Caco-2 (cell line): ENCODE measurements at places on chromosomes 11 and 22. TPM values are rescaled to one million over a fixed set of nuclear protein-coding genes. Genes with fewer than 3 reads are reported as not detected.

DNA sequence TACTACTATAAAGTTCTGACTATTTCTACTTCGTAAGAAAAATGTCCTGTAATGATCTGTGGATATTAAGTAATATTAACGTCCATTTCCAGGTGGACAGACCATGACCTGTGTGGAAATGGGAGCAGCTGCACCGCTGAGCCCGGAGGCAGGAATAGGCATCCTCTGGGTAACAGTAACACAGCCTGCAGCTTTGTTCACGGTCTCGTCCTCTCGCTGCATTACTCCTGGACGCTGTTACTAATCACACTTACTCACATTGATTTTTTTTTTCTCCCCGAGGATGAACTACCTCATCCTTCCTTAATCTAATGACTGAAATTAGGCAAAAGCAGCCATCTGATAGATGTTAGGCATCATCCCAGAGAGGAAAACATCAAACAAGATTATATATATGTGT lies 345.7 kb upstream of the NARS2 start:
- no peaks in the 10 kb centered on the region for H3K4me1 ChIP-seq
- H3K27me3 ChIP-seq: peaks cover 1% of the 10 kb centered on the region
- H3K4me3 ChIP-seq: no peak overlapping the region
- no peaks in the 10 kb centered on the region for H3K36me3 ChIP-seq

DNA sequence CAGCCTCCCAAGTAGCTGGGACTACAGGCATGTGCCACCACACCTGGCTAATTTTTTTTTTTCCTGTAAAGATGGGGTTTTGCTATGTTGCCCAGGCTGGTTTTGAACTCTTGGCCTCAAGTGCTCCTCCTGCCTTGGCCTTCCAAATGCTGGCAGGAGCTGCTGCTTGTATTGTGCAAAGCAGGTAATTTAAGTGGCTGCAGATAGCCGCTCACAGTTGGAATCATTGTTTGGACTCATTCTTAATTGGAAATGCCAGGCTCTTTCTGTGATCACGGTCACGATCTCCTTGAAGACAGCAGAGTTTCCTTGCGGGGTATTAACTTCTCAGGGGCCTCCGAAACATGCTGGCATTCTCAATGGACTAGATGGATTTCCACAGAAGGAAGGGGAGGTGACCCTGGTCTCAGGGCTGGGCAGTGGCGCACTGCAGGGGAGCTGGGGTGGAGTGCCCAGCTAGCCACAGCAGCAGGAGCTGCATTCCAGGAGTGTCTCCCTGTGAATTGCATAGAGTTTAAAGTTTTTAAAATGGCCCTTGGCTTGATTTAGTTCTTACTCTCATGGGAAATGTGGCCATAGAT lies 136.1 kb downstream of the MORC2 start:
- DNase-seq: no peak
- no peaks in the 10 kb centered on the region for H3K36me3 ChIP-seq
- H3K27me3 ChIP-seq: no peaks in the 10 kb centered on the region
- H3K4me3 ChIP-seq: no peak overlapping the region
- H3K27ac ChIP-seq: no peak overlapping the region

GRCh38 chr11:123253911-123254310 lies 58.9 kb upstream of the CLMP start:
- no peak overlapping the region for H3K27ac ChIP-seq
- no peaks in the 10 kb centered on the region for H3K36me3 ChIP-seq
- no peaks in the 10 kb centered on the region for H3K27me3 ChIP-seq

DNA sequence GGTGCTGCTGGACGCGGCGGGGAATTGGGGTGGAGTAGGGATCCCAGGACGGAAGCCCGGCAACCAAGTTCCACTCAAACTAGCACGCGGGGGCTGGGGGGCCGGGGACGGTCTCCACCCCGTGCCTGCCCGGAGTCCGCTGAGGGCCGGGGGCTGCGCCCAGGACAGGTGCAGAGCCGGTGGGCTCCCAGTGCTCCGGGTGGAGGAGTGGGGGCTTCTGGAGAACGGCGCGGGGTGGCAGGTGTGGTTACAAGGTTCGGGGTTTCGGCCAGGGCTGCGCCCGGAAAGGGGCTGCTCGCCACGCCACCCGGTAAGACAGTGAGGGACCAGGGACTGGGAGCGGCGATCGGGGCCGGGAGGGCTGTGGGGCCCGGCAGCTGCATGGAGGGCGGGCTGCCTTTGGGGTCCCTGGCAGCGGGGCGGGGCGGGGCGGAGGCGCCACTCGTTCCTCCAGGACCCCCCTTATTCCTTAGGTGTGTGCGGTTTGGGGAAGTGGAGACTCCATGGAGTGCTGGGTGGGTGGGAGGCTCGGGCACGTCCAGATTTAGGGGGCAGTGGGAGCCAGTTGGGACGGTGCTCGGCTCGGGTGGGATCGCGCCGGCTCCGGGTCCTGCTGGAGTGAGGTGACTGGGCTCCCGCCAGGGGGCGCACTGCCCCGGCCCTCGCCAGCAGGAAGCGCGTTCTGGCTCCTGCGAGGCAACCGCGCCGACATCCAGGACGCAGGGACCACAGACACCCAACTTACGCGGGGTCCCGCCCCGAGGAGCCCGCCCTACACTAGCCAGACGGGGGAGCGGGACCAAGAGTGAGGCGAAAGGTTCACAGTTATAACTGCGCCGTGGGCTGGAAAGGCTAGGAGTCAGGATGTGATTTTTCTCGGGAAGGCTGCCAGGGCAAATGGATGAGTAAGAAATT lies 868 bp downstream of the TSPAN18 start:
- no peaks in the 10 kb centered on the region for H3K27me3 ChIP-seq
- peak overlapping the region; percentile 72 for H3K4me3 ChIP-seq
- DNase-seq: peak; percentile 89

GRCh38 chr22:49097966-49098365 lies 729.7 kb downstream of the BRD1 start:
- H3K27me3 ChIP-seq: no peaks in the 10 kb centered on the region
- no peak overlapping the region for H3K4me3 ChIP-seq
- DNase-seq: no peak
- H3K36me3 ChIP-seq: no peaks in the 10 kb centered on the region
- H3K27ac ChIP-seq: no peak overlapping the region

GRCh38 chr22:27840436-27840835 lies 38.9 kb upstream of the MN1 start:
- DNase-seq: no peak
- peaks cover 9% of the 10 kb centered on the region; the same call in 1 of the 2 replicates for H3K4me1 ChIP-seq
- H3K36me3 ChIP-seq: no peaks in the 10 kb centered on the region
- H3K27me3 ChIP-seq: no peaks in the 10 kb centered on the region
- no peak overlapping the region for H3K27ac ChIP-seq

- no peaks in the 10 kb centered on the region for H3K36me3 ChIP-seq
- DNase-seq: no peak
- no peak overlapping the region for H3K4me3 ChIP-seq
- H3K27me3 ChIP-seq: peaks cover 14% of the 10 kb centered on the region
Measured at GRCh38 chr11:64718780-64719124, 4.2 kb downstream of the NRXN2 start.

DNA sequence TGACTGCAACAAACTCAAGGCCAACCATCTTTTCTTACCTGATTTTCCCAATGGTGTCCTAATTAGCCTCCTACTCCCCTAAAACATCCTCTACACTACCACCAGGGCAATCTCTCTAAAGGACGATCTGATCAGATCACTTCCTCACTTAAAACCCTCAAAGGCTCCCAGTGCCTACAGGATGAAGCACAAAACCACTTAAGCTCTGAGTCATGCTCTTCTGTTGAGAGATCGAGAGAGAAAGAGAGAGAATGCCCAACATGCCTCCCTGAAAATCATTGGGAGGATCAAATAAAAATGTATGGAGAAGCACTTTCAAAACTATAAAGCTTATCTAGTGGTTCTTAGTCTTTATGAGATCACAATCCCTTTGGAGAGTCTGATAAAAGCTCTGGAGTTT lies 171.1 kb downstream of the CADM1 start:
- no peak for DNase-seq
- H3K27ac ChIP-seq: no peak overlapping the region
- H3K4me1 ChIP-seq: peaks cover 21% of the 10 kb centered on the region
- no peak overlapping the region for H3K4me3 ChIP-seq
- H3K36me3 ChIP-seq: no peaks in the 10 kb centered on the region

- no peak overlapping the region for H3K4me3 ChIP-seq
- no peak for DNase-seq
- no peaks in the 10 kb centered on the region for H3K27me3 ChIP-seq
- H3K4me1 ChIP-seq: no peaks in the 10 kb centered on the region
- H3K36me3 ChIP-seq: no peaks in the 10 kb centered on the region
- H3K27ac ChIP-seq: no peak overlapping the region
Measured at GRCh38 chr11:46361283-46362155, 14.3 kb downstream of the DGKZ start.

- DNase-seq: peak; percentile 41
- H3K36me3 ChIP-seq: no peaks in the 10 kb centered on the region
- peaks cover 8% of the 10 kb centered on the region for H3K4me1 ChIP-seq
- H3K27me3 ChIP-seq: no peaks in the 10 kb centered on the region
Measured at GRCh38 chr11:117908109-117908895, 20.9 kb downstream of the TMPRSS13 start.

Gene ANGPTL5
- total RNA-seq: not detected in 2 replicates

Gene AQP11
- total RNA-seq: 11.5 and 12.7 TPM in 2 replicates

Gene HTR3B
- total RNA-seq: not detected in 2 replicates

Gene SNX32
- total RNA-seq: not detected in 2 replicates
